ENCODE measurements at places on chromosomes 6 and 20.
A peak's percentile ranks its signal among the peaks of the same experiment; 100 is the strongest.

DNA sequence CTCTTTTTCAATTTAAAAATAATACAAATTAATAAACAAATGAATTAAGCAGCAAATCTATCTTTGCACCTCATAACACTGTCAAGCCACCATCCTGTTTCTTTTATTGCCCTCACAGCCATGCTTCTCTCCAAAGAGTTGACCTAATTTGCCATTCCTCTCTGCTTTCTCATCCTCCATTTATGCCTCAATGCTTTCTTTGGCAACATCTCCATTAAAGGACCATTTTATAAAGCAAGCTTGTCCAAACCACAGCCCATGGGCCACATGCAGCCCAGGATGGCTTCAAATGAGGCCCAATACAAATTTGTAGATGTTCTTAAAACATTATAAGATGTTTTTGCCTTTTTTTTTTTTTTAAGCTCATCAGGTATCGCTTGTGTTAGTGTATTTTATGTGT is 26.4 kb upstream of the MEI4 start:
- no peak for DNase-seq

- DNase-seq, result no peak
Measured at GRCh38 chr6:154460306-154461071, 50.0 kb downstream of the CNKSR3 start.

DNA sequence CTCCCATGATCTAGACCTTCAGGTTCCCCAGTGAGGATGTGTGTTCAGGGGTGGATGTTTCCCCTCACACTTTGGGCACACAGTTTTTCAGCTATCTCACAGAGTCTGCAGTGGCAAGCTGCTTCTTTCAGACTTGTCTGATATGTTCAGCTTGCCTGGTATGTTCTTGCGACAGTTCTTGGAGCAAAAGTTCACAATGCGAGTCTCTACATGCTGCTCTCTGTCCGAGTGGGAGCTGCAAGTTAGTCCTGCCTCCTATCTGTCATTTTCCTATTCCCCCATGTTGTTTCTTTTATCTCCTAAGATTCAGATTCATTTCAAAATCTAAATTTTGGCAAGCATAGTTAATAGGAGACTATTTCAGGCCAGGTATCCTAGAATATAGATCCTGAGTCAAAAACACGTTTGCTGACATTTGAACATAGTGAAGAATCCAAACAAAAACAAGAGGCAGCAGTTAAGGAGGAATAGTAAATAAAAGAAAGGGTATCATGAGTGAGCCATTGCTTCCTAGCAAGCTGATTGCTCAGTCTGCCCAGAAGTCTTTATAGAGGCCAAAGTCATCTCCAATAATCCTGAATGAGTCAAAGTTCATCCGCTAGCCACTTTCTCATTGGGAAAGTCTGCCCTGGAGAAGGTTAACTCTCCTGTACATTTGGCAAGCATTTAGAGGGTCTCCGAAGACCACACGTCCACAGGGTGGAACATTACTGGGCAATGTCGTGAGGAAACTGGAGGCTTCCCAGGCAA is 140.2 kb upstream of the MOCS1 start:
- DNase-seq, result no peak

DNA sequence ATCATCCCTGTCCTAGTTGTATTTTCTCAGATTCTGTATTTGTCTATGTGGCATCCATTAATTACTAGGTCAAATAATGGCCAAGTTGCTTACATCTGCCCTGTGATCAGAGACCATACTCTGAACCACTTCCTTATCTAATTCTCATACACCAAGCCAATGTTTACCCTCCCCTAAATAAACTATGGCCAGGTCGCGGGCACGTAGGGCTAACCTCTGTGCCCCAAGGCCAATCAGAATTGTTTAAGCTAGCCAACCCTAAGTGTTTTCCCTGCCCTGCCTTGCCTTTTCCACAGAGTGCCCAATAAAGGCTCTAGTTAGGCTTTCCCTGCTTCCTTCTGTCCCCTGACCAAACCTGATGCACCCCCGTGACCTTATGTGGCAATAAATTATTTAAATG is 2.8 kb upstream of the CALHM4 start:
- DNase-seq, result no peak

DNA sequence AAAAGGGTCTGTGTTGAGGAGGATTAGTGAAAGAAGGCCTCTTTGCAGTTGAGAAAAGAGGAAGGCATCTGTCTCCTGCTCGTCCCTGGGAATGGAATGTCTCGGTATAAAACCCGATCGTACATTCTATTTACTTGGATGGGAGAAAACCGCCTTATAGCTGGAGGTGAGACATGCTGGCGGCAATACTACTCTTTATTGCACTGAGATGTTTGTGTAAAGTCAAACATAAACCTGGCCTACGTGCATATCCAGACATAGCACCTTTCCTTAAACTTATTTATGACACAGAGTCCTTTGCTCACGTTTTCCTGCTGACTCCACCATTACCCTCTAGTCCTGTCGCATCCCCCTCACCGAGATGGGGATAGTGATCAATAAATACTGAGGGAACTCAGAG is 4.5 kb downstream of the TDP2 start:
- no peak for DNase-seq

- DNase-seq, result peak; percentile 50
Measured at GRCh38 chr6:73823046-73823735, 127.2 kb downstream of the CD109 start.

DNA sequence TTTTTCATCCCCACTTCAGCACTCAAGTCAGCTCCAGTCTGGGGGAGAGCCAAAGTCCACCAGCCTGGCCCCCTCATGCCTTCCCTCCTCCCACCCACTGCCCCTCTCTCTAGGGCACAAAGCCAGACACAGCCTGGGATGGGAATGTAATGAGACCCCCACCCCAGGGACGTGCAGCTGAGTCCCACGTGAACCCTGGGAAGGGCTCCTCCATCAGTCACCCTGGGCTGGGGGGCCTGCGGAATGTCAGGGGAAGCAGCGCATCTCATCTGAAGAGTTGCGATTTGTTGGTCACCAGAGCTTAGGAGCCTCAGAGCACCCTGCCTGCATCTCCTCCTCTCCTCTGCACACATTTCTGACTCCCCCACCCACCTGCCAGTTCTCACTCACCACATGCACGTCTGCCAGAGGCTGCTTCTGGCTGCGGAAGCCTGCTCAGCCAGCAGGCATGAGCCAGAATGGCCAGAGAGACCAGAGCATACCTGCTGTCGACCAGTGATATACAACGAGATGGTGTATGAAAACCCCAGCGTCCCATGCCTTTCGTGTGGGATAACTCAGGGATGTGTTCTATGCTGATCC is 167.1 kb upstream of the TOP1 start:
- no peak for DNase-seq

- DNase-seq, result peak; percentile 19
Measured at GRCh38 chr20:64090165-64090564, 6.0 kb upstream of the LKAAEAR1 start.

GRCh38 chr6:107769053-107769658 is 55.0 kb downstream of the SCML4 start:
- DNase-seq, result no peak

GRCh38 chr20:34891166-34892062 is 15.0 kb downstream of the ACSS2 start:
- DNase-seq, result no peak

DNA sequence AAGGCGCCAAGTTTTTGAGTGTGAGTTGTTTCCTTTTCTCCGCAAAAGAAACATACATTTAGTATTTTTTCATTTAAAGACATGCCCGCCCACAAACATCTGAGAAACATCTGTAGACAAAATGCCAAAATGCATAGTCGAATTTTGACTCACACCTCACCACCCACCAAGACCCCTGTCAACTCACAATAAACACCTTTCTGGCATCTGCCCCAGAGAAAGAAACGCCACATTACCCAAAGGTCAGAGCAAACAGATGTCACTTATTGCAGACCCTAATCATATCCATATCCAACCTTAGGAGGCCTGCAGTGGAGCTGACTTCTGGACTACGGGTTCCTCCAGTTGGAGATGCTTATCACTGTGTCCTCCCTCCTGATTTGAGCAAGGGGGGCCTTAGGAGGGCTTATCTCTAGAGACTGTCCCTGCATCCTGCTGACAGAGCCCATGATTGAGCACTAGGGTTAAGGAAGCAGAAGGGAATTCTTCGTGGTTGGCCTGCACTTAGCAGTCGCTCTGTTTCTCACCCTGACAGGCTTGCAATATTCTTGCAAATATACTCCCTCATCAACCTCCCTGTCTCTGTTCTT is 90.5 kb upstream of the TBX18 start:
- DNase-seq, result no peak

DNA sequence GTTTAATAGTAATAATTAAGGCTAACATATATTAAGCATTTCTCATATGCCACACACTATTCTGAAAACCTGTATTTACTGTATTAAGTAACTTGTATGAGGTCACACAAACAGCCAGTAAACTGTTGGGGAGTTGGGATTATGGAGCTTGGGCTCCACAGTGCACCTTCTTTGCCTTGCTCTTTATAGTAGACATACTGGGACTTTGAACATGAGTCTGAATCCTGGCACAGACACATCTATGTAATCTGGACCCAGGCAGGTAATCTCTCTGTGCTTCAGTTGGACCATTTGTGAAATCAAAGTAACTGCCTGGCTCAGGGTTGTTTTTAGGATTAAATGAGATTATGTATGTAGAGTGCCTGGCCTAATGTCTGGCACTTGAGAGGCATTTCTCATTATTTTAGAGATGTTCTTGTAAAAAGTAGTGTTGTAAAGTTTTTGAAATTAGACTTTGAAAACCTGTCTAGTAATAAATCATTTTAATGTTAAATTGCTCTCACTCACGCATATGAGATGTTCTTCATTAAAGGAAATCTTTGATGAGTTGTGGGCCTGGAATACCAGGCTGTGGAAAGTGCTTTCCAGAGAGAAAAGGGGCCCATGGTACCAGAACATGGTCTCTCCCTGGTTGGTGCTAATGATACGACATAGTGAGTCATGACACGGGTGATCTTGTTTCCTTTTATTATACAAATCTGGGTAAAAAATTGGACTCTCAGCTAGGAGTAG is 34.3 kb downstream of the LRRC1 start:
- no peak for DNase-seq

DNA sequence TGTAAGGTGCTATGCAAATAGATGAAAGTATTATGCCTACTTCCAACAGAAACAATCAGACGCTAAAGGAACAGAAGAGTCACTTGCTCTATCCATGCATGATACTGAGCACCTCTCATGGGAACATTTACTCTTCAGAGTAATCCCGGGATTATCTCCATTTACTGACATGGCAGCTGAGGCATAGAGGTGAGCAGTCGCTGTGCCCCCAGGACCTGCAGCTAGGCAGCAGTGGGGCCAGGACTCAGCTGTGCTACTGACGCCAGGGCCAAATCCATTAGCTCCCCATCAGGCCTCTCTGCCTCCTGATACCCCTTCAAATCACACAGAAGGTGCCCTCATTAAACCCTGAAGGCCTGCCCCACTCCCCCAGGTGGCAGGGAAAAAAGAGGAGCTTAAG is 51.9 kb downstream of the TRAM2 start:
- no peak for DNase-seq

DNA sequence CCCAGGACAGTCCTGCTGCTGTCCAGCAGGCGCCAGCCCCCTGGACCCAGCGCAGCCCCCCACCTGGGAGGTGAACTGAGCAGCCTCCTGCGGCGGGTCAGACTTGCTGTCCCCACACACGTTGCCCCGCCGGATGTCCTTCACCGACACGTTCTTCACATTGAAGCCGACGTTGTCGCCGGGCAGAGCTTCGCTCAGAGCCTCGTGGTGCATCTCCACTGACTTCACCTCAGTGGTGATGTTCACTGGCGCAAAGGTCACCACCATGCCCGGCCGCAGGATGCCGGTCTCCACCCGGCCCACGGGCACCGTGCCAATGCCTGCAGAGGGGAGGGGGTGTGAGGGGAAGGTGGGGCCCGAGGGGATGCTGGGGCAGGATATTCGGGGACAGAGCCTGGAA is 8.5 kb downstream of the EEF1A2 start:
- no peak for DNase-seq

DNA sequence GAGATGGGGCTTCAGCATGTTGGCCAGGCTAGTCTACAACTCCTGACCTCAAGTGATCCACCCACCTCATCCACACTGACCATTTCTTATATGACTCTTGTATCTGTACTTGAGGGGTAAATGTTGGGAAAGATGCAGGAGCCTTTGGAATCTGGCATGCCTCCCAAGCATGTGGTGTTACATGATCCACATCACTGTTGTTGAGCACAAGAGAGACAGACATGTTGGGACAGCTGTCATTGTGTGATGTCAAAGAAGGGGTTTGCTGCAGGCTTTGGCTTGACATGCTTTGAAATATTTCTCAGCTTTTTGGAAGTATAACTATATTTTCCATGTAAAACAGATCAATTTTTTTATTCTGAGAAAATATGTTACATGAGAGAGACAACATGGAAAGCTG is 139.9 kb downstream of the MOXD1 start:
- no peak for DNase-seq

DNA sequence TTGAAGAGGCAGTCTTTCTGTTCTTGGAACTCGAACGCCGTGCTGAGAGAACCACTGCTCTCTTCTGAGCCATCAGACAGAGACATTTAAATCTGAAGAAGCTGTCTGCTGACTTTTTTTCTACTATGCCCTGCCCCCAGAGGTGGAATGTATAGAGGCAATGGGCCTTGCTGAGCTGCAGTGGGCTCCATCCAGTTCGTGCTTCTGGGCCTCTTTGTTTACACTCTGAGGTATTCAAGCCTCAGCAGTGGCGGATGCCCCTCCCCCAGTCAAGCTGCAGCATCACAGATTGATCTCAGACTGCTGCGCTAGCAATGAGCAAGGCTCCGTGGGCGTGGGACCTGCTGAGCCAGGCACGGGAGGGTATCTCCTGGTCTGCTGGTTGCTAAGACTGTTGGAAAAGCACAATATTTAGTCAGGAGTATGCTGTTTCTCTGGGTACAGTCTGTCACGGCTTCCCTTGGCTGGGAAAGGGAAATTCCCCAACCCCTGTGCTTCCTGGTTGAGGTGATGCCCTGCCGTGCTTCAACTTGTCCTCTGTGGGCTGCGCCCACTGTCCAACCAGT is 526.8 kb downstream of the CD109 start:
- DNase-seq, result no peak

DNA sequence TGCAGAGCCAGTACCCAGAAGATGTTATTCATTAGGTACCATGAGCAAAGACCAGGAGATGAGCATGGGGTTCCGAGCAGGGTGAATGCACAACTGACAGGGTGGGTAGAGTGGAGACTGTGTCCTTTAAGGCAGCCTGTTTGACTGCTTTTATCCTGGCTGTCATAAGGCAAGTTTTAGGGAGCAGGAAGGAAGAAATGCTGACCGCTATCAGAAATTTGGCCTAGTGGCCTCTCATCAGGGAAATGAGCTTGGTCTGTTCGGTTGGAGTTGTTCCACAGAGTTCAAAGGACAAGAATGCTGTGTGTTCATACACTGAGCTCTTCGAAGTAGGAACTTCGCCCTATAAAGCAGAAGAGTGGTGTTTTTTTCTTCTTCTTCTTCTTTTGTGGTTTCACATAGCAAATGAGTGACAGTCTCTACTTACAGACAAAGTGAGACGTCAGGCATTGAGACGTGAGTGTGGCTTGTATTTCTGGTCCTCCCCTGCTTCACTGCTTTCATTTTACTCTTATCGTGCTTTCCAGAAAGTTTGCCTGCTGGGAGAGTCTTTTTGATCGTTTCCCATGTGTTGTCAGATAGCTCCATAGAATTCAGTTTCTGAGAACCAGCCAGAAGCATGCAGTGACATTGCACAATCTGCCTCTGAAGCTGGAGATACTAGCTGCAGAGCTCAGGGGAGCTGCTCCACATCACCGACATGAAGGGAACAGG is at the start of gene CASS4:
Gene CASS4, plus strand, starts transcription at position 502 of the 714 bp plus-strand sequence. Its CDS starts 199 bp downstream, at position 701.
- no peak for DNase-seq
